ENCODE measurements at places on chromosomes 13 and 19.

- DNase-seq, result no peak
Measured at GRCh38 chr19:50713556-50714236, 5.9 kb downstream of the SHANK1 start.

DNA sequence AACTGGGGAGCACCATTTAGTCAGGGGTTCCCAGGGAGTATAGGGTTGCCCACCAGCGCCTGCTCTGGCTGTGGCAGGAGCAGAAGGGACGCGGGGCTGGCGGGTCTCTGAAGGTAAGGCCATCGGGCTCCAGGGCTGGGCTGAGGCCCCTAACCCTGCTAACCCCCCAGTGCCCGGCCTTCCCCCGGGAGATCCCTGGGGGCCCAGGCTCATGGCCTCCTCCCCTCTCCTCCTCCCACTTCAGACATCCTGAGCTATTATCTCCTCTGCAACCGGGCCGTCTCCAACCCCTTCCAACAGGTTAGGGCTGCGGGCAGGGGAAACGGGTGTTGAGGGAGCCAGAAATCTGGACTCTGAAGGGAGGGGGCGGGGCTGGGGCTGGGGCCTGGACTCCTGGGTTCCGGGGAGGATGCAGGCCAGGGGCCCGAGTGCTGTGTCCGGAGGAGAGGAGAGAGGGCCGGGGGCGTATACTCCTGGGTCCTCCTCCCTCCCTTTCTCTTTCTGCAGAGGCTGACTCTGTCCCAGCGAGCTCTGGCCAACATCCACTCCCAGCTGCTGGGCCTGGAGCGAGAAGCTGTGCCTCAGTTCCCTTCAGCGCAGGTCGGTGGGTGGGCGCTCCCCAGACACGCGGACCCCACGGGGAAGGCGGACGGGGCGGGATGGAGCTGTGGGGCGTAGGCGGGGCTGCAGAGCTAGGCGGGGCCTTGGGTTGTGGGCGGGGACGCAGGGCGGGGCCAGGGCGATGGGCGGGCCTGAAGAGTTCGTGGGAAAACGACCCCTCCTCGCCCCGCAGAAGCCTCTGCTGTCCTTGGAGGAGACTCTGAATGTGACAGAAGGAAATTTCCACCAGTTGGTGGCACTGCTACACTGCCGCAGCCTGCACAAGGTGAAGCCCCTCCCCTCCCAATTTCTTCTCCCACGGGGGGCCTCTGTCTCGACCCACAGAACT lies 15.3 kb downstream of the TTYH1 start:
- DNase-seq, result no peak

GRCh38 chr19:50601407-50602088 lies 33.3 kb upstream of the LRRC4B start:
- DNase-seq, result no peak

GRCh38 chr13:23560571-23561089 lies 9.6 kb upstream of the TNFRSF19 start:
- DNase-seq, result no peak

GRCh38 chr19:937259-937694 lies 11.4 kb downstream of the ARID3A start:
- no peak for DNase-seq

- DNase-seq, result no peak
Measured at GRCh38 chr19:37452500-37453245, 14.6 kb downstream of the ZNF569 start.

DNA sequence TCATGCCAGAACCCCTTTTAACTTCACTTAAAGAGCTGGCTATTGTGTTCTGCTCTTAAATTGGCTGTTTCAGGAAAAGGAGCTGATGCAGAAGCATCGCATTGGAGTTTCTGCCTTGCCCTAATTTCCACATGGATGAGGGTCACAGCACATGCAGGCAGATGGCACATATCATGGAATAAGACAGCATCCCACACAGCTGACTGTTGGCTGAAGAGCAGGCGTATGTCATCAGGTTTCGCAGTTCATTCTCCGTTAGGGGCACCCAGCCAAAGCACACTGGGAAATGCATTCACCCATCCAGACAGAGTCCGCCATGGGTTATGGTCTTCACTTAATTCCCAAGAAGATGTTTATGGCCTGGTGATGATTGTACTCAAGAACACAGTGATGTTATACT lies 572.5 kb downstream of the LIG4 start:
- DNase-seq, result no peak

DNA sequence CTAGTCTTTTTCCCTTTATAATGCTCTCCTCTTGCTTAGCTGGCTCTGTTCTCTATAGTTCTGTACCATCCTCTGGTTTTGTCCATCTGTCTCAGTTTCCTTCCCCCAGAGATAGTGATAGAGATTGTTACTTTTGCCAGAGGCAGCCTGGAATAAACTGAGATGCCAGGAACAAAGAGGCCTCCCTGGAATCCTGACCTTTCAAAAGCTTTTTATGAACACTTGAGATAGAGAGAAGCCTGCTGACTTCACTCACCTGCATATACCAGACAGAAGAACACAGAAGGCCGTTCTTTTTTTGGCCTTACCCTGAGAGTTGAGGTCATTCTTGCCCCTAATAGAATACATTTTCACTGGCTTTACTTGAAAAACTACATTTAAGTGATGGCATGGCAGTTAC lies 150.2 kb downstream of the LHFPL6 start:
- no peak for DNase-seq

- DNase-seq, result no peak
Measured at GRCh38 chr13:33645591-33646554, 172.1 kb upstream of the RFC3 start.

- DNase-seq, result no peak
Measured at GRCh38 chr13:67740871-67741535, 510.9 kb upstream of the PCDH9 start.

GRCh38 chr13:26229080-26229615 lies 7.0 kb upstream of the RNF6 start:
- DNase-seq, result no peak

Data from DMS79 (cell line).